ENCODE measurements at places on chromosomes 13 and 19. TPM values are rescaled to one million over a fixed set of nuclear protein-coding genes. Genes with fewer than 3 reads are reported as not detected.

OVOL3 gene
- total RNA-seq = not detected

LENG8 gene
- total RNA-seq = 140 TPM

PRDX2 gene
- total RNA-seq = 126 TPM

PRSS57 gene
- not detected for total RNA-seq

LILRA1 gene
- total RNA-seq = 1.7 TPM

NANOS3 gene
- total RNA-seq = 1.00 TPM
